ENCODE measurements at places on chromosomes 13 and 19.

GRCh38 chr13:110308656-110309359, 1.7 kb downstream of the COL4A2 start:
- no peak for DNase-seq

- no peak for DNase-seq
These were observed 9.1 kb upstream of the DPP9 start for GRCh38 chr19:4732680-4733114.

DNA sequence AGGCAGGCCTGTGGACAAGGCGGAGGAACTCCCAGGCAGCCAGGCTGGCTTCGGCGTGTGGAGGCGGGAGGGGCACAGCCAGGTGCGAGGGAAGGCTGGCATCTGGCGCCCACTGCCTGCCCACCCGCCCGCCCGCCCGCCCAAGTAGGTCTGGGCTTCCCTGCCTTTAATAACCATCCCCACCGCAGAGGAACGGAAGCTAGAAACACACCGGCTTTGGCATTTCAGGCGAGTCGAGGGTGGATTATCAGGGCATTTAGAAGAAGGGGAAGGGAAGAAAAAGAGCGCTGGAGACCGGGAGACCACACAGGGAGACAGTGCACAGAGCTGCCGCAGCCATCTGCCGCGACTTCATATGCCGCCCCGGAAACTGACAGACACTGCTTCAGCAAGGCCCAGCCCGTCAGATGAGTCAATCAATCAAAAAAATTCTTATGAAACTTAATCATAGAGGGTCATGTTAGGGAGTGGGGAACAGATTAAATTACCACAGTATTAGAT, 199.7 kb downstream of the TSHZ3 start:
- no peak for DNase-seq

DNA sequence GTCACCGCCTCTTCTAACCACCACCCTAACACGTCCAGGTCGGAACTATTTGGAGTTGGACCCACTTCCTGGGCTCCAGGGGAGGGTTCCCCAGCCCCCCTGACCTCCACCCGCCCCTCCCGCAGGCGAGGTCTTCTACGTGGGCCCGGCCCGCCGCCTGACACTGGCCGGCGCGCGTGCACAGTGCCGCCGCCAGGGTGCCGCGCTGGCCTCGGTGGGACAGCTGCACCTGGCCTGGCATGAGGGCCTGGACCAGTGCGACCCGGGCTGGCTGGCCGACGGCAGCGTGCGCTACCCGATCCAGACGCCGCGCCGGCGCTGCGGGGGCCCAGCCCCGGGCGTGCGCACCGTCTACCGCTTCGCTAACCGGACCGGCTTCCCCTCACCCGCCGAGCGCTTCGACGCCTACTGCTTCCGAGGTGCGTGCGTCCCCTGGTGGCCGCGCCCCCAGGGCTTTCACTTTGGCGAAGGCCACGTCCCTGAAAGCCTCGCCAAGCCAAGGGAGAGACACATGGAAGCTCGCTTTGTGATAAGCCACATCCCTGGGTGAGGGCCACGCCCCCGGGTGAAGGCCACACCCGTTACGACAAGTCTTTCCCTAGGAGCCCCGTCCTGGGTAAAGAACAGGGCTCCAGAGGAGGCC, 13.2 kb downstream of the NCAN start:
- DNase-seq: peak; percentile 59

Data from stimulated activated CD4-positive, alpha-beta T cell treated with anti-CD3 and anti-CD28 coated beads, TNF-alpha, amount 100 ng/mL, for 1 hour (primary cell).